Stimulated activated CD8-positive, alpha-beta memory T cell treated with anti-CD3 and anti-CD28 coated beads, Interleukin-2, amount 100 ng/mL, for 1 hour (primary cell): ENCODE measurements at places on chromosomes 3 and 15.

DNA sequence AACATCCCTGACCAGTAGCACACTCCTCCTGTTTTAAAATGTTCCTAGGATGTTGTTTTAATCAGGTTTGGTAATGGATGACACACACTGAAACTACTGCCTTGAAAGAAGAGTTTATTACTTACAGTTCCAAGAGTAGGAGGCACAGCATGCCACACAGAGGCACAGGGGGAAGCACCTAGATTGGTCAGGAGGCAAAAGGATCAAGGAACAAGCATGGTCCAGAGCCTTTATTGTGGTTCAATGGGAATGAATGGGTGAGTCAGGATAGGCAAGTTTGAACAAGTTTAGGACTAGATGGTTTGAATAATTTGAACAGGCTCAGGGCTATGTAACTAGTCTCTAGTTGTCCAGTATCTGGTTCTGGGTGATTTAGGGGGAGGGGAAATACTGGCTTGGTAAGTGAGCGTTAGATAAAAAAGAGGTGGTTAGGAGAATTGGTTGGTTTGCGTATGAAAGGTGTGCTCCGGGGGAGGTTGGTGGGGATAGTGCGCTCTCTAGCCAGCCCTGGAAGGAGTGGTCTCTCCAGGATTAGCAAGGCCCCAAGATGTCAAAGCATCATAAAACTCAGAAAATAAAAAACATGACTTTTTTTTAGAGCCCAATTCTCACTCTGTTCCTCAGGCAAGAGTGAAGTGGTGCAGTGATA, 35.1 kb downstream of the TMOD3 start:
- DNase-seq = no peak

GRCh38 chr15:47485419-47485818, 231.9 kb upstream of the SEMA6D start:
- no peak for DNase-seq

DNA sequence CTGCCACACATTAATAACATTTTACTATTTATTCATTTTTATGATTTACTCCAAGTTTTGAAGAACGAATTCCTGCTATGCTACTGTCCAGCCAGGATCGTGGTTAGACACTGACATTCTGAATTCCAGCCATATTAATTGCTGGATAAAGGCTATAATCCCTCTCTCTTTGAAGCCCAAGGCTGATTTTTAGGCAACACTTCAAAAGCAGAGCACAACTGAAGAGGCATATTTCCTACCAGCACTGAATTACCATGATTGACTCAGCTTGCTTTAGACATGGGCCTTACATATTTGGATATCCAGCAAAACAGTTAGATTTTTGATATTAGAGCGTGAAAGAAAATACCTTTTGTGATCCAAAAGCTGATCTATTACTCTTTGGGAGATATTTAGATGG, 205.0 kb downstream of the ZIC1 start:
- DNase-seq = no peak

GRCh38 chr3:58058361-58059263, 50.4 kb downstream of the FLNB start:
- DNase-seq = no peak

GRCh38 chr15:51156957-51157356, 62.3 kb upstream of the TNFAIP8L3 start:
- DNase-seq = no peak

DNA sequence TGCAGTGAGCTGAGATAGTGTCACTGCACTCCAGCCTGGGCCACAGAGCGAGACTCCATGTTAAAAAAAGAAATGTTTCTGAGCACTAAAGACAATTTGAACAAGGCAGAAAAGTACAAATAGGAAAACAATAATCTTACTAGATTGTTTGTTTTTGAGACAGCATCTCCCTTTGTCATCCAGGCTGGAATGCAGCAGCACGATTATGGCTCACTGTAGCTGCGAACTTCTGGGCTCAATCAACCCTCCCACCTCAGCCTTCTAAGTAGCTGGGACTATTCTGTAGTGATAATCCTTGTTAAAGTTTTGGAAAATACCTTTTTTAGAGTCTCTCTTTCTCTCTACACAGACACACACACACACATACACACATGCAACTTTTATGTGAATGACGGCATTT, 107.1 kb downstream of the LPP start:
- DNase-seq = no peak

GRCh38 chr3:172100482-172100881, 61.1 kb downstream of the FNDC3B start:
- DNase-seq = no peak

DNA sequence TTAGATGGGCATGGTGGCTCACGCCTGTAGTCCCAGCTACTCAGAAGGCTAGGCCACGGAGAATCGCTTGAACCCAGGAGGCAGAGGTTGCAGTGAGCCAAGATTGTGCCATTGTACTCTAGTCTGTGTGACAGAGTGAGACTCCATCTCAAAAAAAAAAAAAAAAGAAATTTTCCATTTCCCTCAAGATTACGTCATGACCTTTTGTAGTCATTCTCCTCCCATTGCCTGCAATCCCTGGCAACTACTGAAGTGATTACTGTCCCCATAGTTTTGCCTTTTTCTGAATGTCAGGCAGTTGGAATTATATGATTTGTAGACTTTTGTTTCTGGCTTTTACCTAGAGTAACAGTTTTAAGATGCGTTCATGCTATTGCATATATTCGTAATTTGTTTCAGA, 28.0 kb downstream of the WDR76 start:
- no peak for DNase-seq

DNA sequence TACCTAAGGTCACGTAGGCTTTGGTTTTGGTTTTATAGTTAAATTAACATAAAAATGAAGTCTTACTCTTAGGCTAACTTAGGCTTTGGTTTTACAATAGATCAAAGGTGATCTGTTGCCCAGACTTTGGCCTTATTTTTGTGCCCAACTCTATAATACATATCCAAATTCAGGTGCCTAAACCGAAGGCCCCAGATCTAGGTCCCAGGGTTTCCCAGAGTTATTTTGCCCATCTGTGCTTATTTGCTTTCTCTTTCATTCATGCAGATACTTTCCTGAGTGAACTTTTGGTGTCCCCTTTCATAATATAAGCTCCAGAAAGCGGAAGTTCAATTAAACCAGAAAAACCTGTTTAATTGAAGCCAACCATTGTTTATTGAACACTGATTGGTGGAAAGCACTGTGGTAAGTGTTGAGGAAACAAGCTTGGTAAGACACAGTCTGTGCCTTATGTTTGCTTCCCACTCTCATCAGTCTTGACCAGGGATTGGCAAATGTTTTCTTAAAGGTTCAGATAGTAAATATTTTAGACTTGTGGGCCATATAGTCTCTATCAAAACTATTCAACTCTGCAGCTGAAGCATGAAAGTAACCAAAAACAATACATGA, 209.7 kb downstream of the WDR72 start:
- DNase-seq = no peak

DNA sequence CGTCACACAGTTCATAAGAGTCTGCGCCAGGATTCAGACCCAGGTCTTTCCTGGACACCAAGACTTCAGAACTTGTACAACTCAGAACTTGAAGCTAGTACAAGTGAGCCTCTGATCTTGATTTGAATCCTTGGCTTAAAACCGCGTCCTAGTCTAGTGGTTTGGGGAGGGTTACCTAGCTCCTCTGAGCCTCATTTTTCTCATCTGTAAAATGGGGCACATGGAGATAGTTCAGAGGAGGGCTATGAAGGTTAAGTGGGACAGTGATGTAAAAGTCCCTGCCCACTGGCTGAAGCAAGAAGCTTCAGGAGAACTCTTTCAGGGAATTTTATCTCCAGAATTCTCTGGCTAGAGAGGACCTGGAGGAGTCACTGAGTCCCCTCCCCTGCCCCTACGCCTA, 48.7 kb upstream of the LCTL start:
- no peak for DNase-seq

- DNase-seq = no peak
Measured at GRCh38 chr3:12681089-12681942, 17.4 kb upstream of the RAF1 start.

GRCh38 chr15:95698951-95699350, 631.5 kb upstream of the NR2F2 start:
- DNase-seq = no peak

DNA sequence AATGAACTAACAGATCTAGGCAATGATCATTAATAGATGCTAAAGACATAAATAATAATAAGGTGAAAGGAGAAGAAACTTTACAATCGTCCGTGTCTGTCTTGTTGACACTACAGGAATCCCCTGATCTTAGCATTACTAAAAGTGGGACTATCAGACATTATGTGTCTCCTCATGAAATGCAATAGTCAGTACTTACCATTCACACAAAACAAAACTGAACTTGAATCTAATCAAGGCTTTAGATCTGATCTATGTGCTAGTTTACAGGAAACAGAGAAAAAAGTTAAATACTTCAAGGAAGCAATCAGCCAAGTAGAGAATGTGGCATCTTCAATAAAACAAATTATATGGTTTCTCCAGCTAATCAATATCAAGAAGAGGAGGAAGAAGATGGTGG, 73.7 kb downstream of the PIK3CB start:
- DNase-seq = no peak

- no peak for DNase-seq
Measured at GRCh38 chr3:56357266-56357665, 111.0 kb downstream of the ERC2 start.

- no peak for DNase-seq
Measured at GRCh38 chr3:112486811-112487505, 12.3 kb downstream of the BTLA start.

DNA sequence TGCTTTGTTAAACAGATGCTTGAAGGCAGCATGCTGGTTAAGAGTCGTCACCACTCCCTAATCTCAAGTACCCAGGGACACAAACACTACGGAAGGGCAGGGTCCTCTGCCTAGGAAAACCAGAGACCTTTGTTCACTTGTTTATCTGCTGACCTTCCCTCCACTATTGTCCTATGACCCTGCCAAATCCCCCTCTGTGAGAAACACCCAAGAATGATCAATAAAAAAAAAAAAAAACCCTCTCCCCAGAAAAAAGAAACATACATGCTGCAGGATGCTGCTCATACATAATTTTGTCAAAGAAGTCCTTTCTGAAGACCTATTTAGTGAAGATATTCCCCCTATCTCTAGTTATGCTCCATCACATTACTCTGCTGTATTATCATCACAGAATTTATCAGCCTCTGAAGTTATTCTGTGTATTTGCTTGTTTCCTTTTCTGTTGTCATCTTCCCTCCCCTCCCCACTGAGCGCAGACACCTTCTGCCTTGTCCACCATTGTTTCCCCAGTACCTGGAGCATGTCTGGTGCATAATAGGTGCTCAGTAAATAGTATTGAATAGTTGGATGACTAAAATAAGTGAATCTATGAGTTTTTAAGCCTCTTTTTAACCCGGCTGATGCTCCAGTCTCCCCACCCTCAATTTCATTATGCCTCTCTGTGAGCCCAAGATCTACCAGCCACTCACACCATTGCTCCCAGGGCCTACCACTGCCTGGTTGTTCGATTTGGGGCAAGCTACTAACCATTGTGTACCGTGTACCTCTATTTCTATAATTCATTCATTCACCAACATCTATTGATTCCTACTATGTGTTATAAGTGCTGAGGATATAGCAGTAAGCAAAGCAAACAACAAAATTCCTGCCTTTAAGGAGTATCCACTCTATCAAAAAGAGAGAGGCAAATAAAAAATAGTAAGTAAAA, 4.0 kb upstream of the TM4SF1 start:
- DNase-seq = no peak

GRCh38 chr3:65354880-65355279, 667.1 kb upstream of the ADAMTS9 start:
- DNase-seq = no peak

DNA sequence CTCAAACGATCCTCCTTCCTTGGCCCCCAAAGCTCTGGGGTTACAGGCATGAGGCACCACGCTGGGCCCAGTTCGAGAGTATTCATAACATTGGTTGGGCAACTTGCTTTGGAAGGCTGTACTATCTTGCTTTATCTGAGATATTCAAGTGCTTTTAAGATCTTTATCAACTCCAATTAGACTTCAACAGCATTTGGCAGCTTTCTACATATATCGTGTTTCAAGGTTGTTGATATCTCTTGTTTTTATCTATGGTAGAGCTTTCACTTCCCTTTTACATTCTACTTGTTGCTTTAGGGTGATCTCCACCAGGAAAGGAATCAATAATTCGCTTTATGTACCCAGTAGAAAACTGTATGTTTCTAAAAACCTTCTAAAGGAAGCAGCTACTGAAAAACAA, 395.3 kb downstream of the IL5RA start:
- no peak for DNase-seq

DNA sequence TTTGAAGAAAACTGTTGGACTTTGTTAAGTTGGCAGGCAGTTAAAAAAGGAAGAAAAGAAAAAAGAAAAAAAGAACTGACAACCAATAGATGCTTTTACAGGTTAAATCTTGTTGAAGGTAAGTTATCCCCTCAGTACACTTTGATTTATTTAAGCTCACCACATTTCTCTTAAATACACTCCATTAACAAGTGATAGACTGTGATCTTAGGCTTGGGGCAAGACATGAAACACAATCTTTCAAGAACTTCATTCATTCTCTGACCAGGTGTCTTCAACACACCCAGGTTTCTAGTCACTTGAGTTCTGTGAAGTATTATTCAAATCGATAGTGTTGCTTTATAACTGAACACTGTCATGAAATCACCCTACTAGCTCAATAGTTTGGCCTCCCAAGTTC, 751.9 kb downstream of the ROBO1 start:
- no peak for DNase-seq

DNA sequence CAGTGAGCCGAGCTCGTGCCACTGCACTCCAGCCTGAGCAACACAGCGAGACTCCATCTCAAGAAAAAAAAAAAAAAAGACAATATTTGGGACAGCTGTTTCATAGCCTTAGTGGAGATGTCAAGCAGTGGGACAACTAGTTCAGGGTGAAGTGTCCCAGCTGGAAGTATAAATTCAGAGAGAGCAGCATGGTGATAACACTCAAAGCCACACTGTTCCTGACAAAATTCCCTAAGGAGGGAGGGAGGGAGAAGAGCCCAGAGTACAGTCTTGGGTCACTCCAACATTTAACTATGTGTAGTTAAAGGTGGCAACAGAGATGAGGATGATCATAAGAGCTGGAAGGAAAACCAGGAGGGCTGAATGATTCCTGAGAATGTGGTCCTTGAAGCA, 21.1 kb upstream of the IP6K2 start:
- DNase-seq = no peak

- no peak for DNase-seq
Measured at GRCh38 chr3:101521211-101521701, 8.2 kb upstream of the SENP7 start.

DNA sequence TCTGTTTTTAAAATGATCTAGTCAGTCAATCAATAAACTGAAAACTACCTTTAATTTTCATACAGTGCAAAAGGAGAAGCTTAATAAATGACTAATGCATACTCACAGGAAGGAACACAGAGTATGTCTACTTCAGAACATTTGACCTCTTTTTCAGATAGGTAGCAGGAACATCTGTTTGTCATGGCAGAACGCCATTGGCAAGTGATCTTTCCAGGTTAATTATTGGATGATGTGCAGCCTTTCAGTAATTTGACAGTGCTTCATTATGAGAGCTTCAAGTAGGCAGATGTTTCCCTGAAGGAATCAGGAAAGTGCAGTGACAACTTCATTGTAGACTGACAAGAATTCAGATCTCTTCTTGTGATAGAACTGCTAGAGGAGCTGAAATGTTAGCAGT, 325.0 kb downstream of the OTOL1 start:
- DNase-seq = no peak
